ENCODE measurements at places on chromosomes 16 and 17.

- DNase-seq = no peak
Observed at GRCh38 chr17:13729466-13730134, 127.9 kb upstream of the HS3ST3A1 start.

- DNase-seq = no peak
Observed at GRCh38 chr17:73940511-73940910, 263.0 kb upstream of the RPL38 start.

DNA sequence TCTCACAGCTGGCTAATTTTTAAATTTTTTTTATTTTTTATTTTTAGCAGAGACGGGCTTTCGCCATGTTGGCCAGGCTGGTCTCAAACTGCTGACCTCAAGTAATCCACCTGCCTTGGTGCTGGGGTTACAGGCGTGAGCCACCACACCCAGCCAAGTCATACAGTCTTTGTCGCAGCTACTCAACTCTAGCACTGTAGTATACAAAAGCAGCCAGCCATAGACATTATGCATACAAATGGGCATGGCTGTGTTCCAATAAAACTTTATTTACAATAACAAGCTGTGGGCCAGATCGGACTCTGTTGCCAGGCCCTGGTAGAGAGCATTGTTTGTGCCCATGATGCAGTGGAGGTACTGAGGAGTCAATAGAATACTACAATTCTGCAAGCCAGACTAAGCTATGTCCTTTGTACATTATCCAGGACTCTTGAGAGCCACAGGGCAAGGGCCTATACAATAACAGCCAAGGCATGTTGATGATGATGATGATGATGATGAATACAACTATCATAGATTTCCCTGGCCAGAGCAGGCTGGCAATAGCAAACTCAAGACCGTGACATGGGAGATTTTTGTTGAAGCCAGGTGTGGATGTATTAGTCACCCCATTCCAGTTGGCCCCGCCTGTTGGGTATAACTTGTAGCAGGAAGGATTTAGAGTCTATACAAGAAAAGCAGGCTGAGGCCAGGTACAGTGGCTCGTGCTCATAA is 101.8 kb downstream of the MYH11 start:
- no peak for DNase-seq

DNA sequence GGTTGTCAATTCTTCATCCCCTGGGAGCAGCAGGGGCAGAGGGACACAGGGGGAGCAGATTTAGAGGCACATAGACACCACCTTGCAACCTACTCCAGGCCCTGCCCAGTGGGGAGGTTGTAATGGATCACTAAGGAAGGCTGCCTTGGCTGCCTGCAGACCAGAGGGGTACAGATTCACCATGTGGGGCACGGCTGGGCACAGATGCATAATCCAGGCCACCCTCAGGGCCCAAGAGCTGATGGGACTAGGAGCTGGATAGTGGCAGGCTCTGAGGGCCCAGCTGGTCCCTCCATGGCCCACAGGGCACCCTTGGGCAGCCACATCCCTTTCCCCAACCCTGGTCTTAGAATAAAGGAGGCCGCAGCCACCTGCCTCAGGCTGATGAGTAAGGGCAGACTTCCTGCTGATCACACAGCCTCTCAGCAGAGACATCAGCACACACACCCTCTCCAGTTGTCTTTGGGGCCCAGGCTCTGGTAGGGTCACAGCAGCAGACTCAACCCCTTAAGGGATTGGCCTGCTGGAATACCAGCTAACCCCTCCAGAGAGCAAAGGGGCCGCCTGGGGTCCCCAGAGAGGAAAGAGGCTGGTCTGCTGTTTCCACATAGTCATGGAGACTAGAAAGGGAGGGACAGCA is 224.9 kb downstream of the GSG1L start:
- DNase-seq = no peak

DNA sequence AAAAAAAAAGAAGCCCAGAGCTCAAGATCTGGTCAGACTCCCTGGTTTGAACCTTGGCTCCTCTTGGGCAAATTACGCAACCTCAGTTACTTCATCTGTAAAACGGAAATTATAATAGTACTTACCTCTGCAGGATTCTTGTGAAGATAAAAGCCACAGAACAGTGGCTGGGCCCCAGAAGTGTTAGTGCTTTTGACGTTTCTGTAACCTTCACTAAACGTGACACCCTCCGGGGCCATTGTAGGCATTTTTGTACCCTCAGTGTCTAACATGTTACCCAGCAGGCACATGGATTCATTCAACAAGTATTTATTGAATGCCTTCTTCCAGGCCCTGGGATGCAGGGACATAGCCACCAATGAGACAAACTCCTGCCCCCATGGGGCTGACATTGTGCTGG is 58.0 kb downstream of the PITPNC1 start:
- no peak for DNase-seq

DNA sequence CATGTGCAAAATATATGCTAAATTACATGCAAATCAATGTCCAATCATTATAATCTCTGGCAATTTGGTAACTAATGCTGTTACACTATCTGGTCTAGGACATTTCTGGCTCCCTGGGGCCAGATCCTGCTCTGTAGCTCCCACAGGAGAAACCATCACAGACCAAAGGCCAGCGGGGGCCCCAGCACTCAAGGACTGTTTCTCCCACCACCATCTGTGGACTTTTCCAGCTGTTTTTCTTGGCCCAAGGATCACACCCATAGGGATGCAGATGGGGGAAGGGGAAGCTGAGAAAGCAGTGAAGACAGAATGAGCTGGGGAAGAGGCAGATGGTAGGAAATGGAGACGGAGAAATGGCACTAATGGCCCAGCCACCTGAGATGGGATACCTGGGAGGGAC is at the start of gene HIGD1B:
HIGD1B (plus strand) TSS at position 298 of the 400 bp plus-strand sequence. CDS start 270 bp downstream, outside the sequence.
- no peak for DNase-seq

GRCh38 chr16:84940670-84941551 is 70.4 kb downstream of the ZDHHC7 start:
- DNase-seq = no peak

GRCh38 chr16:17519101-17519955 is 48.6 kb upstream of the XYLT1 start:
- DNase-seq = no peak

Data from brain microvascular endothelial cell (primary cell).